Naive thymus-derived CD8-positive, alpha-beta T cell (primary cell): ENCODE measurements at places on chromosomes 7 and 10. TPM values are rescaled to one million over a fixed set of nuclear protein-coding genes. Genes with fewer than 3 reads are reported as not detected.

The FAM237B gene
- polyA plus RNA-seq = not detected

DNA sequence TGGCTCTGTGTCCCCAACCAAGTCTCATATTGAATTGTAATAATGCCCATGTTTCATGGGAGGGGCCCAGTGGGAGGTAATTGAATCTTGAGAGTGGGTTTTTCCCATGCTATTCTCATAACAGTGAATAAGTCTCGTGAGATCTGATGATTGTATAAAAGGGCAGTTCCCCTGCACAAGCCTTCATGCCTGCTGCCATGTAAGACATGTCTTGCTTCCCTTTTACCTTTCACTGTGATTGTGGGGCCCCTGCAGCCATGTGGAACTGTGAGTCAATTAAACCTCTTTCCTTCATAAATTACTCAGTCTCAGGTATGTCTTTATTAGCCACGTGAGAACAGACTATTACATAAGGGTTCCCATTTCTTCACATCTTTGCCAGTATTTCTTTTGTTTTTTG is 97.1 kb upstream of the CPXM2 start:
- no peaks in the 10 kb centered on the region for H3K36me3 ChIP-seq
- peaks cover 19% of the 10 kb centered on the region for H3K27me3 ChIP-seq
- H3K4me3 ChIP-seq = no peak overlapping the region
- no peak for DNase-seq

- no peak overlapping the region for H3K4me3 ChIP-seq
- peak overlapping the region; percentile 27 for H3K27ac ChIP-seq
- H3K36me3 ChIP-seq = no peaks in the 10 kb centered on the region
- peaks cover 4% of the 10 kb centered on the region for H3K27me3 ChIP-seq
- DNase-seq = peak; percentile 53
These were observed 63.4 kb upstream of the DNAJB6 start for GRCh38 chr7:157273208-157274093.

DNA sequence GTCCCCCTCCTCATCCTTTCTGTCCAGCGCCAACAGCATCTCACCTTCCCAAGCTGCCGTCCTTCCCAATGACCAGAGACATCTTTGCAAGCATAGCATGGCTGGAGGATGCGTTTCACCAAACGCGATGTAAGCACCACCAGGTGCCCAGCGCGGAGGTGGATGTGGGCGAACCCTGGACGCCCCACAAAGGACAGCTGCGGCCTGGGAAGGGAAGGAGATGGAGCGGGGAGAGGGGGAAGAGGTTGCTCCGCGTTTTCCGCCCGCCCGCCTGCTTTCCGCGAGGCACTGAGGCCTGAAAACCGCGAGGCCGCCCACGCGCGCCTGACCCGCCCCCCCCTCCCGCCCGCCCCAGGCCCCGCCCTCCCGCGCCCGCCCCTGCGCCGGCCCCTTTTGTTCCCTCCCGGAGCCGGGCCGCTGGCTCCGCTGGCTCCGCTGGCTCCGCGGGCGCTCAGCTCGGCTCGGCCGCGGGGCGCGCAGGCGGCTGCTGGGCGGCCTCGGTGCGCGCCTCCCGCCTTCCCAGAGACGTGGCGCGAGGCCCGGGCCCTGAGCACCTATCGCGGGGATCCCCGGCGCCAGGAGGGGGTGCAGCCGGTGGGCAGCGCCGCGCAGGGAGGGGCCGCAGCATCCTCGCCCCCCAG is at the start of gene CLIP2:
Gene CLIP2, plus strand, starts transcription at position 390 of the 641 bp plus-strand sequence. CDS start 28,140 bp downstream, outside the sequence.
- peak within 1 kb of the TSS; percentile 76 for H3K27ac ChIP-seq
- H3K27me3 ChIP-seq = peaks cover 19% of the 10 kb centered on the region
- H3K4me3 ChIP-seq = peak within 1 kb of the TSS; percentile 91
- H3K4me1 ChIP-seq = peaks cover 15% of the 10 kb centered on the region
- peak; percentile 79 for DNase-seq
- peaks cover 2% of the 10 kb centered on the region for H3K36me3 ChIP-seq

The GNGT1 gene
- not detected for polyA plus RNA-seq

The TMEM196 gene
- not detected for polyA plus RNA-seq
